ENCODE measurements at places on chromosomes 7 and 10. TPM values are rescaled to one million over a fixed set of nuclear protein-coding genes. Genes with fewer than 3 reads are reported as not detected.

Gene HOXA9
- 0.15 TPM for total RNA-seq

Gene TDRD1
- total RNA-seq, result 0.50 TPM

Gene CDHR1
- total RNA-seq, result not detected

Gene HOXA13
- total RNA-seq, result under 0.01 TPM

Gene NPTX2
- total RNA-seq, result not detected

Gene CABCOCO1
- 1.7 TPM for total RNA-seq

Gene EMX2
- total RNA-seq, result not detected

Gene GPR15LG
- not detected for total RNA-seq

Gene C7orf57
- total RNA-seq, result not detected
